ENCODE measurements at places on chromosomes 7 and 10.

DNA sequence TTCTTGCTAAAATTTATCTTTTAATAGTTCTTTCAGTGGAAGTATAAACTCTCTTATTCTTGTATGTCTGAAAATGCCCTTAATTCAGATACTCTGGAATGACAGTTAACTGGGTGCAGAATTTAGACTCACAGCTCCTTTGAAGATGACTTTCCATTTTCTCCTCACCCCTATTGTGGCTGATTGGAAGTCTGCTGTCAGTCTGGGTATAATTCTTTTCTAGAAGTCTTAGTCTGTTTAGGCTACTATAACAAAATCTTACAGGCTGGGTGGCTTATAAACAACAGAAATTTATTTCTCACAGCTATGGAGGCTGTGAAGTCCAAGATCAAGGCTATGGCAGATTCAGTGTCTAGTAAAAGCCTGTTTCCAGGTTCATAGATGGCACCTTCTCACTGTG, 145.2 kb upstream of the GDF10 start:
- no peak for DNase-seq

GRCh38 chr7:121860953-121861352, 12.0 kb upstream of the PTPRZ1 start:
- DNase-seq: no peak

- DNase-seq: no peak
Observed at GRCh38 chr10:15222511-15222910, 54.0 kb upstream of the NMT2 start.

DNA sequence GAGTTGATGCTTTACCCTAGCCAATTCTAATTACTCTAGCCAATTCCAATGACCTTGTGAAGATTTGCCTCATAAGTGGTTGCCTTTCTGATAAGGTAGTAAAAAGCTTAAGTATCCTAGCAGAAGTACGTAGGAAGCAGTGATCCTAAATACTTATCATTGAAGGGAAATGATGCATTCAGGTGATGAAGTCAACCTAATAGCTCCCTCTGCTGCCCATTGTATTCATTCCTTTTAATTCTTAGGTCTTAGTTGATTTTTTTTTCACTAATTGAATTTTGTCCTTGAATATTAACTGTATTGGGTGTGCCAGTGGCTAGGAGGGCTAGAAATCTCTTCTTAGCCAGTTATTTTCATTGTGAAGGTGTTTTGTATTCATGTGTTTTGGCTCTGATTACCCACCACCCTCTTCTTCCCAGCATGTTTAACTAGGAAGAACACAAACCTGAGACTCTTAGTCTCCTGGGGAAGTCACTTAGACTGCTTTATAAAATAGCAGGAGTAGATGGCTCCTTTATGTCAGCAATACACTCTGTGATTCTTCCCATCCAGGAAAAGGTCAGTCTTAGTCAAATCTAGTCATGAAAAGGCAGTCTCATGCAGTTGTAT, 46.3 kb downstream of the PLEKHA8 start:
- no peak for DNase-seq

DNA sequence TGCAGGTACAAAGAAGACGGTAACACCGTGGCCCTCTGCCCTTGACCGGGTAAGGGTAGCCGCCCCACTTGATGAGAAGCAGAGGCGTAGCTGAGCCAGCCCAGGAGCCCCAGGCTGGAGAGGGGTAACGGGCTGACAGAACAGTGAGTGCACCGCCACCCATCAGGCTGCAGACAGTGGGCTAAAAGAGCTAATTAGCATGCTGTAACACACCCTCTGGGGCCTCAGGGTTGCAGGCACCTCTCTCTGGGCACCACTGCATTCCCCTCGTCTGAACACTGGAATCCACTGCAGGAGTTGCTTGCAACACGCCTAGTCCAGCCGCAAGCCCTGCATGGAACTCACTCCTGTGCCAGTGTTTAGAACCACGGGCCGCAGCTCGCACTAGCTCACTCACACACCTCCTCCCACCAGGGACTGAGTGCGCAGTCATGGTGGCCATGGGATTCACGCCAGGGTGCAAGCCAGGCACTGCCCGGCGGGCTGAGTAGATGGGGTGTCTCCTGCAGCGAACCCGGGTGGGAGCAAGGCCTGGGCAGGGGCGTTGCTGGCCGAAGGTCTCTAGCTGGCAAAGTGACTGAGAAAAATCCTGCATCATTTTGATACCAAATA, 36.1 kb downstream of the AGMO start:
- DNase-seq: no peak

- DNase-seq: no peak
Observed at GRCh38 chr10:124387078-124387874, 31.4 kb downstream of the OAT start.

DNA sequence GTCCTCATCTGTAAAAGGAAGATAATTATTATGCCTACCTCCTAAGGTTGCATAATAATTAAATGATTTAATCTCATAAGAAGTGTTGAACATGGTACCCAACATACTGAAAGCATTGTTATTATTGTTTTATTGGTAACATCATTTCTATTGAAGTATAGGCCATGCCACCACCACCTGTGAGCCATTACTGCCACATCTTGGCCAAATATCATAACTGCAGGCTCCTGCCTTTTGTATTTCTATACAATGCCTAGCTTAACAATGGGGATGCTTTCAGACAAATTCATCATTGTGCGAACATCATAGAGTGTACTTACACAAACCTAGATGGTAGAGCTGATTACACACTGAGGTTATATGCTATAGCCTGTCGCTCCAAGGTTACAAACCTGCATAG, 61.1 kb upstream of the NPSR1 start:
- DNase-seq: no peak

GRCh38 chr7:26212921-26213718, 11.6 kb downstream of the CBX3 start:
- DNase-seq: no peak

GRCh38 chr7:78203042-78203720, 404.6 kb downstream of the PHTF2 start:
- DNase-seq: no peak

- no peak for DNase-seq
Observed at GRCh38 chr7:116859323-116859722, 3.1 kb upstream of the CAPZA2 start.

- DNase-seq: no peak
Observed at GRCh38 chr10:29772403-29772802, 137.6 kb upstream of the SVIL start.

GRCh38 chr10:131656009-131656408, 244.8 kb upstream of the PPP2R2D start:
- DNase-seq: no peak

DNA sequence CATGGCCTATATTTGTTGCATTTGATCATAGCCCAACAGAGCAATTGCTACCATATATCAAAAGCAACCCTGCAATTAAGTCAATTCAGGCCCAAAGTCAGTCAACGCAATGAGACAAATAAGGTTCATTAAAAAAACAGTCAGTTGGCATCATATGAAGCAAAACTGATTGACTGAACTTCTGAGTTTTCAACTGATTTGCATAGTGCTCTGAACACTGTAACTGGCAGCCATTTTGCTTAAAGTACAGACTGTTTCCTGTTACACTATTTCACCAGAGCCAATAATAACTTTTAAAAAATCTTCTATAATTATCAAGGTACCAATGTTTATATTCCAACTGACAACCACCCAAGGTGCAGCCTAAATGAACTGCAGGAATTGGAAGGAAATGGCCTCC, 68.4 kb upstream of the RAPGEF5 start:
- DNase-seq: no peak

DNA sequence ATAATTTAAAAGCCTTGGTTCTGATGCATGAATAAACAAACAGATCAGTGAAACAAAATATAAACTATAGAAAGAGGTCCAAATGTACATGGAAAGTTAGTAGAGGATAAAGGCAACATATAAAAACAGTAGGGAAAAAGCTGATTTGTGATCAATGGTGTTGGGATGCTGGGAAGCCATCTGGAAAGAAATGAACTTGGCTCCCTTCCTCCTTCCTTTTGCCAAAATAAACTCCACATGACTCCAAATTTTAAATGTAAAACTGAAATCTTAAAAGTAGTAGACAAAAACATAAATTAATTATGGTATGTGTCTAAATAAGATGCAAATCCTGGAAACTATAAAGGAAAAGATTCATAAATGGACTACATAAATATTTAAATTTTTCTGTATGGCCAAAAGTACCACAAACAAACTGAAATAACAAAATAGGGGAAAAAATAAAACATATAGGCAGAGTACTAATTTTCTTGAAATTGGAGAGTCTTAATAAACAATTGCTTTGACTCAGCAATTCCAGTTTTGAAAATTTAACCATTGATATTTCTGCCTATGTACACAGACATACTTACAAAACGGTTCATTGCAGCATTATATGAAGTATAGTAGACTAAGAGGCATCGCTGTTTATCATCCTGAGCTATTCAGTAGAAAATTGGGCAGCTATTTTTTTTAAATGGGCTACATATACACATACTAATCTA, 77.0 kb upstream of the TRIM24 start:
- no peak for DNase-seq

DNA sequence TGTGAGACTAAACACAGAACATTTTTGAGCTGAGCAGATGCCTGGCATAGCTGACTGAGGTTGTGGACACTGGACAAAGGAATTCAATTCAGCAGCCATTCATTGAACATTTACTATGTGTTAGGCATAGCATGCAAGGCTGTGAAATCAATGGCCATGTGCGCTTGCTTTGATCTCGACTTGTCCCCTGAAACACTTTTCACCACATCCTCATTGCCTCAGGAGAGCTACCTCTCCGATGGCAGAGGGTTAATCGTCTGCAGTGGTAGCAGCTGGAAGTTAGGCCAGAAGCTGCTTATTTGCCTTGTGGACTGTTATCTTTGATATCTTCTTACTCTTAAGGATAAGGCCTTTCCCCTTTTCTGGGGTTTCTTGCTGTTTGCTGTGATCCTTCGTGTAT, 297.8 kb downstream of the AUTS2 start:
- DNase-seq: no peak

GRCh38 chr10:51029172-51029641, 45.1 kb upstream of the PRKG1 start:
- DNase-seq: no peak

- no peak for DNase-seq
Observed at GRCh38 chr10:93613126-93613525, 789 bp downstream of the PDE6C start.

GRCh38 chr10:112896273-112896672, 53.8 kb upstream of the TCF7L2 start:
- DNase-seq: no peak

GRCh38 chr10:100650693-100651092, 94.7 kb upstream of the PAX2 start:
- DNase-seq: no peak

DNA sequence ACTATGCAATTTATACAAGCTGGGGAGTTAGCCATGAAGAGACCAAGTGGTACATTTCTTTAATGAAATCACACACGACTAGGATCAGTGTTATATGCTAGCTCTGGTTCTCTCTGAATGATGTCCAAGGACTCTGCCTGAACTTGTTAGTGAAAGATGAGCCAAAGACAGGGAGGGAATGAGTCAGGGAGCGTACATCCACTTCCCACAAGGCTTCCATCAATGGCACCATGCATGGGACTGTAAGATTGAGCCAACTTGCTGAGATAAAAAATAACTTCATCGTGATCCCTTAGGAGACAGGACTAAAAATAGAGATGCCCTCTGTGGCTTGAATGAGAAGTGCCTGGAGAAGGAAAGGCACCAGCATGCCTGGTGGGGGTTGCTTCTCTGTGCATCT, 629.7 kb downstream of the ACTR3B start:
- DNase-seq: no peak

DNA sequence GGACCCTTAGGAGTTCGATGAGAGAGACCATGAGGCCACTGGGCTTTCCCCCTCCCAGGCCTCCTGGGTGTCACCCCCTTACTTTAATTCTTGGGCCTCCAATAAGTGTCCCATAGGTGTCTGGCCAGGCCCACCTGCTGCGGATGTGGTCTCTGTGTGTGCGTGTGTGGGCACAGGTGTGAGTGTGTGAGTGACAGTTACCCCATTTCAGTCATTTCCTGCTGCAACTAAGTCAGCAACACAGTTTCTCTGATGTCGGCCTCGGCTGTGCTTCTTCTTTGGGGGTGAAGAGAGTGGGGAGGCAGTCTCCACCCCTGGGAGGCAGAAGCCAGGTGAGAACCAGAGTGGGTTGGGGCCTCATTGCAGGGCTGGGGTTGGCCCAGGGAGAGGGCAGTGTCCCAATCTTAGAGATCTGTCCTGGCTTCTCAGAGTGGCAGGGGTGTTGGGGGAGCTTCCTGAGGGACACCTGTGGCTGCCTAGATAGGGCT, 1.5 kb downstream of the PVRIG start:
- peak; percentile 90 for DNase-seq

DNA sequence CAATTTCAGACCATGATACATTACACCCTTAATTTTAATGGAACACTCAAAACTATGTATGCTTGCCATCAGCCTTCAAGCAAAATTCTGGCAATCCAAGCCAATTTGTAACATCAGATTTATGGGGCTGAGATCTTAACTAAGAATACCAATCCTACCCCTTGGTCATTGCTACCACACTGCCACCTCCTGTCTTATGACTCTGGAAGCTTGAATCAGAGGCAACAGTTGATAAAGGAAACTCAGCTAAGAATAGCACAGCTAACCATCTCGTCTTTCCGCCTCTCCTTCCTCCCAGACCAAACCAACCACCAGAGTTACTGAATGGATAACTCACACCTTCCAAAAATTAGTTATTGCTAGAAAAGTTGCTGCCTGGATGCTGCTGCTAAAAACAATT, 7.4 kb downstream of the IGF2BP3 start:
- DNase-seq: no peak

- DNase-seq: no peak
Observed at GRCh38 chr7:77752016-77752415, 46.2 kb downstream of the TMEM60 start.

GRCh38 chr7:22183522-22184280, 173.3 kb downstream of the RAPGEF5 start:
- no peak for DNase-seq

DNA sequence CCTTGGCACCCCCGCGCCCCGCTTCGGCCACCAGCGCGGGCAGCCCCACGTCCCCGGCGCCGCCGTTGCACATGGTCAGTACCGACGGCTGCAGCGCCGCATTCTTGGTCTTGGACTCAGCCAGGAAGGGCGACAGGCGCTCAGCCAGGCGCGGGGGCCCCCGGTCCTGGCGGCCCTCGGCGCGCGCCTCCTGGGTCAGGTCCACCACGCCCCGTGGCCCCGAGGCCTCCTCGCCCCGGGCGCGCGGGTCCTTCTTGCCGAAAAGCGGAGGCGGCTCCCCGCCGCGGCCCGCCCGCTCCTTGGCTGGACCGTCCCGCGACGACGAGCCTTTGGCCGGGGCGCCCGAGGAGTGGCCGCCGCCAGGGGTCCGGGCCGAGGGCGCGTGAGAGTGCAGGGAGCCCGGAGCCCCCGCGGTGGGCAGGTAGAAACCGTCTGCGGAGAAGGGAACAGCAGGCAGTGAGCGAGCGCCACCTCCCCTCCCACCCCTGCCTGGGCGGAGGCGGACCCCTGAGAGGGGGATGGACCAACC, 34.7 kb downstream of the TNRC18 start:
- no peak for DNase-seq

- no peak for DNase-seq
Observed at GRCh38 chr10:67793313-67793712, 44.7 kb downstream of the DNAJC12 start.

- DNase-seq: no peak
Observed at GRCh38 chr10:128151031-128151430, 24.8 kb upstream of the MKI67 start.

- no peak for DNase-seq
Observed at GRCh38 chr7:98472521-98472954, 71.6 kb upstream of the BAIAP2L1 start.

GRCh38 chr10:124403548-124403947, 15.2 kb downstream of the OAT start:
- DNase-seq: peak; percentile 65
